ENCODE measurements at places on chromosomes 2 and 18. TPM values are rescaled to one million over a fixed set of nuclear protein-coding genes. Genes with fewer than 3 reads are reported as not detected.

HOXD9 gene
- total RNA-seq = not detected

TCF7L1 gene
- total RNA-seq = 73.3 TPM

CABLES1 gene
- total RNA-seq = 16.7 TPM

ACADL gene
- total RNA-seq = 0.38 TPM

MROH2A gene
- not detected for total RNA-seq

Measured in endodermal cell (in vitro differentiated cells).